Bronchial smooth muscle cell (primary cell): ENCODE measurements at places on chromosomes 5 and 9. TPM values are rescaled to one million over a fixed set of nuclear protein-coding genes. Genes with fewer than 3 reads are reported as not detected.

The FAXDC2 gene
- total RNA-seq = 18.4 and 21.1 TPM in 2 replicates

The PCDHB15 gene
- total RNA-seq = 0.32 and 0.60 TPM in 2 replicates

The IRF1 gene
- total RNA-seq = 11.3 and 21.2 TPM in 2 replicates

The ELOVL7 gene
- under 0.01 and 0.09 TPM in 2 replicates for total RNA-seq

The PRUNE2 gene
- 11.3 and 11.8 TPM in 2 replicates for total RNA-seq

The ZMAT2 gene
- 69.5 and 93.2 TPM in 2 replicates for total RNA-seq

The PCDHGB4 gene
- total RNA-seq = 26.7 and 34.0 TPM in 2 replicates
